A549 treated with RU486 at 1 μM for 4 hours (cell line): ENCODE measurements at places on chromosomes 2 and 18. TPM values are rescaled to one million over a fixed set of nuclear protein-coding genes. Genes with fewer than 3 reads are reported as not detected.

The NBEAL1 gene
- 3.0 to 6.0 TPM (median 3.9 TPM) in 5 replicates for total RNA-seq

The TM4SF20 gene
- 6.4 to 10.7 TPM (median 9.8 TPM) in 5 replicates for total RNA-seq

The CHRNG gene
- total RNA-seq: not detected in 5 replicates

The CCDC93 gene
- 10.6 to 15.6 TPM (median 14.1 TPM) in 5 replicates for total RNA-seq

The MAP3K19 gene
- total RNA-seq: not detected in 5 replicates

The CCDC148 gene
- total RNA-seq: 0.27 to 0.50 TPM (median 0.37 TPM) in 5 replicates

The LBX2 gene
- total RNA-seq: 2.7 to 4.1 TPM (median 3.4 TPM) in 5 replicates

The PLCL1 gene
- not detected in 5 replicates for total RNA-seq

The NEU2 gene
- total RNA-seq: not detected in 5 replicates

The SNED1 gene
- total RNA-seq: 0.30 to 1.1 TPM (median 0.53 TPM) in 5 replicates

The LONRF2 gene
- total RNA-seq: 2.8 to 4.1 TPM (median 3.3 TPM) in 5 replicates
